ENCODE measurements at places on chromosomes 11 and 22.

- peak; percentile 91 for DNase-seq
Observed at GRCh38 chr11:112320668-112321067, 60.0 kb upstream of the PLET1 start.

- DNase-seq: no peak
Observed at GRCh38 chr11:72245263-72245816, 1.4 kb upstream of the PHOX2A start.

GRCh38 chr22:30704978-30705377 is 10.3 kb downstream of the OSBP2 start:
- DNase-seq: no peak

DNA sequence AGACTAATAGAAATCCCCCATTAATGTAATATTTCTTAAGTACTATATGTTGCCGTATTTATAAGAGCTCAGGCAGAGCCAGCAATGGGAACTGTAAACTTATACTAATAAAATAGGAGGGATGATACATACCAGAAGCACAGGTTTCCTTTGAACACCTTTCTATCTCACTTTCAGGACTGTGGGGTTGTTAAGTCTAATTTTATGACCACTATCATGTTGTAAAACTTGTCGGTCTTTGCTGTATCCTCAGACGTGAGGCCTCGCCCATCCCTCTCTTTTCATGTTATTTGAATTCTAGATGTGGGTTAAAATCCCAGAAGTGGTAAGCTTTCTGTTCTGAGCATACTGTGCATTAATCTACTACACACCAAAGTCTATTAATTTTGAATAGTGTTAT is 1083.5 kb upstream of the TENM4 start:
- no peak for DNase-seq

DNA sequence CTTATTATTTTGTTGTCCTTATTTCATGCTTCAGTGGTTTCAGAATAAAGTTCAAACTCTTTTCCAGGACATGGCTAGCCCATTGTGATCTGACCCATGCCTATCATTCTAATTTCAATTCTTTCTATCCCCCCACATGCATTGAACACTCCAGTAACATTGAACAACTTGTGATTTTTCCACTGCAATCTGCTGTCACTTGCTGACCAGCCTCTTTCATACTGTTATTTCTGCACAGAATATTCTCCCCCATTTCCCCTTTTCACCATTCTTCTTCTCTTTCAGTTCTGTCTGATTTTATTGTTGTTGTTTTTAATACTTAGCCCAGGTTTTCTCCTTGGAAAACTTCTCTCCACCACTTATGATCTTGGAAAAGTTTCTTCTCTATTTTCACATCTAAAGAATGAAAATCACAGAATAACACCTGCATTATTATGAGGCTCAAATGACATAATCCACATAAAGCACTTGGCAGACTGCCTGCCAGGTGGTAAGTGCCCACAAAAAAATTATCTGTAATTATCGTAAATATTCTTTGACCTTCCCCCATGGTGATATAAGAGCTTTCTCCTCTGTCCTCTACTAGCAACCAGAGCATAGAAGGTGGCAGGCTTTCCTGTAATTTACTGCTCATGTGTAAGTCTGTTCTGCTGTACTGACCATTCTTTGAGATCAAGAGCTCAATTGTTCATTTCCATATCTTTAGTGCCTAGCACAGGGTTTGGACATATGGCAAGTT is 51.9 kb upstream of the EED start:
- no peak for DNase-seq

GRCh38 chr11:45258982-45259530 is 27.1 kb downstream of the SYT13 start:
- no peak for DNase-seq

- no peak for DNase-seq
Observed at GRCh38 chr11:70566768-70567530, 168.6 kb downstream of the CTTN start.

DNA sequence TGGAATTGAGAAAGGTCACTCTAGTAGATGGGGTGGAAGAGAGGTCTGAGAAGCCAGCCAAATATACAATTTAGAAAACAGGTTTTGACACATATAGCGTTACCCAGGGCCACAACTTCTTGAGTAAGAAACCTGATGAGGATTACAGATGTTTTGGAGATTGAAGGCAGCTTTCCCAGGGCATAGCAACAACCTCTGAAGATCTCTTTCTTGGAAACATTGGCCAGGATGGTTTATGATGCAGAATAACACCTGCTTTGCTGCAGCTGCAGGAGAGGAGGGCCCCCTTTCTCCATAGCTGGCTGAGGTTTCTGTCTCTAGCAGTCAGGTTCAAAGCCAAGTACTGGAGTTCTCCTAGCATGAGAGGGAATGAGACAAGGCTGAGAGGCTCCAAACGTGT is 75.1 kb upstream of the NUP50 start:
- DNase-seq: no peak

DNA sequence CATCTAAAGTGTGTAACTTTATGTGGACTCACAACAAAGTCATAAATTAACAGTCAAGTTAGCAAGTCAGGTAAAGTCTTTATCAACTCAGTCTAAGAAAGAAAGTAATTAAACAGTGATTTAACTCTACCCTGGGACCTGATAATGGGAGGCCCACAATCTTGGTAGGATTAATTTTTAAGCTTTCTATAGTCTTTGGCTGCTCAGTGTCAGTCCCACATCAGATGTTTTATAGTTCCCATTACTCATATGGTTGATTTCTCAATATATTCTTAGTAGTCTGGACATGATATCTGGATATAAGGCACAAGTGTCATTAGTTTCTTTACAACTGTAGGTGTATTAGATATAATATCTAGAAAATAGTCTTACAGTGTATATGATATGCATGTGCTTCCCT is 38.5 kb upstream of the SCN3B start:
- DNase-seq: no peak

GRCh38 chr11:133656082-133656635 is 123.9 kb upstream of the OPCML start:
- DNase-seq: no peak

DNA sequence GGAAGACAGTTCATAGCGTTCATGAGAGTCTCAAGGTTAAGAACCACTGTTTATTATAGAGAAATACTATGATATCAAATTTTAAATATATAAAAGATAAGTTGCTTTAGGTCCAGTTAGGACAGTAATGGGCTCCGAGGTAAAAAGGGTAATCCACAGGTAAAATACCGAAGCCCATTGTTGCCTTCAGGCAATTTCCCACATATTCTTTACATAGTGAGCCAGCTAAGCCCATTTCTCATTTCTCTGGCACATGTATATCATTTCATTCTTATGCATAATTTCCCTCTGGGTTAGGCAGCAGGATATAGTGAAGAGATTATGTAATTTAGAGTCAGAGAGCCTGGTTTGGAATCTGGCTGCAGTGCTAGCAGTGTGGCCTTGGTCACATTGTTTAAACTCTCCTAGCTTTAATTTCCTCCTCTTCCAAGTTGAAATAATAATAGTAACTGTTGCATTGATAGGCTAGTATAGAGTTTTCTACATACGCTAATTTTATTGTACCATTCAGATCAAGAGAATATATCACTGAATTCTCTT is 7.6 kb upstream of the POU2AF1 start:
- no peak for DNase-seq
